Activated CD4-positive, alpha-beta T cell treated with anti-CD3 and anti-CD28 coated beads, Interleukin-10, Interleukin-2, amounts not matched to agents 100 ng/mL and 50 ng/mL, durations not matched to agents 16 hours and 8 hours (primary cell): ENCODE measurements at places on chromosomes 2 and 18.

GRCh38 chr2:240339411-240340360 is 95.8 kb upstream of the GPC1 start:
- DNase-seq: no peak

GRCh38 chr2:26608557-26608956 is 32.6 kb downstream of the CIB4 start:
- no peak for DNase-seq

GRCh38 chr2:196365145-196365544 is 193.8 kb upstream of the STK17B start:
- DNase-seq: no peak

GRCh38 chr2:238945433-238946150 is 97.7 kb downstream of the TWIST2 start:
- peak; percentile 34 for DNase-seq

- DNase-seq: no peak
Measured at GRCh38 chr18:41647914-41648313, 307.1 kb upstream of the PIK3C3 start.

- no peak for DNase-seq
Measured at GRCh38 chr18:63168287-63168686, 151.3 kb downstream of the BCL2 start.
